ENCODE measurements at places on chromosomes 6 and 20.

DNA sequence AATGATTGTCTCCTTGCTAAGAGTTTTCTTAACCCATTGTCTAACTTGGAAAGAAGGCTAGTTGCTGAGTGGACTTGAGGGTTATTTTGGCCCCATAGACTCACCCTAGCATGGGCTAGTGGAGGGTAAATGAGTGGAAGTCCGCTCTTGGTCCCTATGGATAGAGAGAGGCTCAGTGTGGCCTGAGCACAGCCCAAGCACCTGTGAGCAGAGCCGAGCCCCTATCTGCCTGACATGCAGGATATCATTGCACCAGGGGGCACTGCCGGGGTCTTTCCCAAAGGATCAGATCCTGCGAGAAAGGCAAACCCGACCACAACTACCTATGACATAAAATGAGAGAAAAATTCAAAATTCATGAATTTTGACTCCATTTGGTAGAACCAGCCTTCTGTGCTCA, 70.6 kb upstream of the GGTLC1 start:
- no peak for DNase-seq

GRCh38 chr6:1610497-1611321, 994 bp downstream of the FOXC1 start:
- no peak for DNase-seq

DNA sequence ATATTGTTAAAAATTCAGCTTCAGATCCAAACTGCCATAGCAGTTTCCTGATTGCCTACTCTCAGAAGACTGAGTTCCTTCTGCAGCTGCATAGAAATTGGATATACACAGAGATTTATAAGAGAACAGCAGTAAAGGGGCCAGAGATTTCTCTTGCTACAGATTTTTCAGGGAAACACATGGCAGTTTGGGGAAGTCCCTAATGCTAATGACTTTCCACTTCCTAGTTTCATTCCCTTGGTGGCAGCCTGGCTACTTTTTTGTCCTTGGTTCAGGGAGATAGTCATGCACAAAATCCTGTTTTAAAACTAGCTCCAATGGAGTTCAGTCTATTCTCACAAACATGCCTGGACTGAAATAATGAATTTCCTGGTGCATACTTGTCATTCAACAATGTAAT, 125.3 kb upstream of the PLCB4 start:
- no peak for DNase-seq

DNA sequence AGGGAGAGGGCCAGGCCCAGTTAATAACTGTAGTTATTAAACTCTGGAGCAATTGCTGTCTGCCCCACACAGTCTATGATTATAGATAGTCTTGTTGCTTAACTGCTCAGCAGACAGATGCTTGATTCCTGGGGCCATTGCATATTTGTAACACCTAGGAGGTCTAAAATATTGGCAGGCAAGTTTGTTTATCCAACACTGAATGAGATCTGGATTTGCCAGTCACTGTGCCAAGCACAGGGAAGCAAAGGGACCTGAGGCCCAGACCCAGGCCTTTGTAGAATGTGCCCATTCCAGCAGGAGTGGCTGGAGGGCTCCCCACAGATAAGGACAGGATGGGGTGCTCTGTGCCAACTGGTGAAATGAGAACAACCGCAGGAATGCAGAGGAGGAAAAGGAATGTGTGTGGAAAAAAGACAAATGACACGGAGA, 17.6 kb upstream of the ENTPD6 start:
- no peak for DNase-seq

DNA sequence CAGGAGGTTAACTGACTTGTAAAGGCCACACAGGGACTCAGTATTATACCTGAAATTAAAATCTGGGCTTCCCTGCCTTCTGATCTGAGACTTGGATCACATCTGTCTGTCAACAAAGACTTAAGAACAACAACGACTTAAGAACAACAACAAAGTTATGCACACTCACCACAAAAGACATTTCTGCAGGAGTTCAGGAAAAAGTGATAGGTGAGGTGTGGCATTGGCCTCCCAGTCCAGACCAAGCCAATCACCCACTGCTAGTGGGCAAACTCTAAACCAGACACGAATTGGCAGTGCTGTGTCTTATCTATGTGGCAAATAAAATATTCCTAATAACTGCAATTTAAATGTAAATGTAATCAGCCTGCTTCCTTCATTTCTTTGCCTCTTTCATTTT, 61.3 kb downstream of the PRDM1 start:
- no peak for DNase-seq

DNA sequence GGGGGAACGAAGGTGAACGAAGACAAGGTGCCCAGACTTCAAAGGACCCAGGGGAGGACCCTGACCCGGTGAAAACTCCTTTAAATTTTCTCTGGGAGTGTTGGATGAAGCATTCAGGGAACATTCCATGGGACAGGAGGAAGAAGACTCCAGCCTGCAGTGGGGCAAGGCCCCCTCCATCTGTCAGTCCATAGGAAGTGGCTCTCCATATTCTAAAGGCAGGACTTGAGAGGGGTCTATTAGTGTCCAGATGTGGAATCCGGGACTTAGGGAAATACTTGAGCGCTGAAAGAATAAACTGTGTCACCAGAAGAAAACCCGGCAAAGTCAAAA, 3.2 kb upstream of the BPIFA2 start:
- no peak for DNase-seq

GRCh38 chr6:87908978-87909811, 138.4 kb upstream of the SPACA1 start:
- DNase-seq: no peak

- DNase-seq: no peak
Measured at GRCh38 chr20:61371501-61372136, 119.6 kb downstream of the CDH4 start.

- no peak for DNase-seq
Measured at GRCh38 chr20:48957533-48957932, 36.0 kb downstream of the ARFGEF2 start.

DNA sequence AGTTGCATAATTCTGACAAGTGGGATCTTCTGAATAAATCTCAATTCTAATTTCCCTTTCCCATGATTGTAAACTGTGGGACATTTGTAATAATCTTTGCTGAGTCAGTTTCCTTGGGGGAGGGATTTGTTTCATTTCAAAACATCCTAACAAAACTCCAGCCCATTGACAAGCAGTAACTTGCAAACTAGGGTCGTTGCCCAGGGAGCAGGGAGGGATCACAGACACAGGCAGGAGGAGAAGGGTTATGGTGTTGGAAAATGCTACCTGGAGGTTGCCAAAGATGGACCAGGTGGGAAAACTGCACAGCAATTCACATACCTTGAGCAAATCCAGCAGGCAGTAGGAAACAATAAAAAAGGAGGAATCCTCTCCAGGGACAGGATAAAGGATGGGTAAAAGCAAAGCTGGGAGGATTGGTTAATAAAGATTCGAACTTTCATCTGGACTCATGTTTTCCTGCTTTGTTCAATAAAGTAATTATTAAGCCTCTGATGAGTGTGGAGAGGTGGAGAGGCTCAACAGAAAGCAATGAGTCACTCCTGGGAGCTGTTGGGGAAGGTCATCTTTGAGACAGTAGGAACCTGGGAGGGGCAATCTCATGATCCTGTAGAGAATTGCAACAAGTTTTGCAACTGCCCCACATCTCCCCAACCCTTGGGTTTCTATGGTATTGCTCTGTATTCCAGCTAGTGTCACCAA, 87.3 kb upstream of the AKIRIN2 start:
- DNase-seq: peak; percentile 15

DNA sequence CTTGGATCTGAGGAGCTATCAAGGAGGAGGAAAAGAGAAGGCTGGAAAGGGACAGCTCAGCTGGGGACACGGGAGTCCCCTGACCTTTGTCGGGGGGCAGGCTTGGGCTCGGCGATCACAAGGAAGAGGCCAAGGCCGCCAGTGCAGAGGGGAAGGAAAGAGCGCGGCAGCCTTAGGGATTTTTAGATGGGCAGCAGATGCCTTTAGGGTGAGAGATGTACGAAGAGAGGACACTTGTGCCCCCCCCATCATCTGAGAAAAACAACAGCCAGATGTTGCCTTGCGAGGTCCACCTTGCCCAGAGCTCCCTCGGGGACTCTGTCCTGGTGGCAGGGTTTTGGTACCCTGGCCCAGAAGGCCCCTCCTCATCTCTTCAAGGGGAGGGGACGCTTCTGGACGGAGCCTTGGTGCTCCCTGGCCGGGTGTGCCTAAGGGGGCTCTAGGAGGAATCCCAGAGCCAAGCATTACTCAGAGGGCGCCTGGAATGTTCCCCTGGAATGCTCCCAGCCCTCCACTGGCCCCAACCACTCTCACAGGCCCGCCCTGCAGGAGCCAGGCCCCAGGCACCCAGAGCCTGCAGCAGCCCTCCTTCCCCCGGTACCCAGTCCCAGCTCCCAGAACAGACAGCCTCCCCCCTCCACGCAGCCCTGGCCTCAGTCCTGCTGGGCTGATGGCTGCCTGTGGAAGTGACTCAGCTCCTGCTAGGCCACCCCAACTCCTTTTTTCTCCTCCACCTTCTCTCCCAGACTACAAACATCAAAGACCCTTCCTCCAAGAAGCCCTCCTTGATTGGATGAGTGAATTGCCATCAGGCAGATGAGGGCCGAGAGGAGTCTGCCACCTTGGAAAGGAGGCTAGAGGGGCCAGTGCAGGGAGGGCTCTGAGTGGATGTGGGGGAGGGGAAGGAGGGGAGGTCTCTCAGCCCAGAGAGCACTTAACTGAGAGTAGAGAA, 1.8 kb downstream of the ADAM33 start:
- DNase-seq: no peak

DNA sequence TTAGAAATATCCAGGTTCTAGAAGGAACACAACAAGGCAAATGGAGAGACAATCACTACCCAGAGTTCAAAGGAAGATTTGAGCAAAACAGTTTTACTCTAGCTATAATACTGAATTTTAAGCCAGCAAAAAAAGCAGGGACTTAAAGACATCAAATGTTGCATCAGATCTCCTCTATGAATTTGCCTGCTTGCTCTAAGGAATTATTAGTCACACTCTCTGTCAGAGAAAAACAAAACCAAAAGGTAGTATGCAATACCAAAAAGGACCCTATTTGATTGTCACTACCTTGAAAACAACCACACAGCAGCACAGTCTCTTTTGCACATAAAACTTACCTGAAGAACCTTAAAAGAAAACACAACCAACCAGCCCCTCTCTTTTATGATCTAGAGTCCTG, 46.3 kb downstream of the BTBD9 start:
- DNase-seq: no peak

- peak; percentile 42 for DNase-seq
Measured at GRCh38 chr20:3686867-3687321, 5.1 kb upstream of the ADAM33 start.

GRCh38 chr6:7546896-7547295, 5.4 kb downstream of the DSP start:
- DNase-seq: no peak

- no peak for DNase-seq
Measured at GRCh38 chr20:13283869-13284829, 63.1 kb downstream of the ISM1 start.

DNA sequence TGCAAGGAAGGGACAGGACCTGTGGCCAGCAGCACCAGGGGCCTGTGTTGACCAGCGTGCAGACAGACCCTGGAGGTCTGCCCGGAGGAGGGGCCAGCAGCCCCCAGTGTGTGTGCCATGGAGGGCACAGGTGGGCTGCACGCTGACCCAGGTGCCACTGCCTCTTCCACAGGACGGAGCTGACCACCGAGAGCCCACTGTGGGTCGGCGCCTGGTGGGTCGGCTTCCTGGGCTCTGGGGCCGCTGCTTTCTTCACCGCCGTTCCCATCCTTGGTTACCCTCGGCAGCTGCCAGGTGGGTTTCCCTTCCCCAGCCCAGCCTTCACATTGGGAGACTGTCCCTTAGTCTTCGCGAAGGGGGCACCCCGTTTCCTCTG, 17.9 kb downstream of the SLCO4A1 start:
- DNase-seq: no peak

GRCh38 chr20:59378396-59378795, 78.0 kb downstream of the EDN3 start:
- DNase-seq: no peak

DNA sequence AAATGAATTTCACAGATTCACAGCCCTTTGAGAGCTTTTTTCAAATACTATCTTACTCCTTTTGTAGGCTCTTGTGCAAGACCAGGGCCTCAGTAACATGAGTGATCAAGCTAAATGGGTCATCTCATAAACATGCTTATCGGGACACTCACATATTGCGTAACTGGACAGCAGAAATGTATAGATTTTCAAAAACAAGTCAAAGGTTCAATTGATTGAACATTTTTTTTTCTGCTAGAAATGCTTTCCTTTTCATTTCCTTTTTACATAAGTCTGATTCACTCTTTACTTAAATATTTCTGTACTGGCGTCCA, 8.7 kb upstream of the SALL4 start:
- DNase-seq: no peak

- DNase-seq: no peak
Measured at GRCh38 chr6:49072885-49073620, 390.0 kb downstream of the MMUT start.

GRCh38 chr20:58712806-58713731, 20.5 kb downstream of the NPEPL1 start:
- DNase-seq: no peak

- DNase-seq: no peak
Measured at GRCh38 chr20:62581308-62581707, 61.0 kb upstream of the SLCO4A1 start.

DNA sequence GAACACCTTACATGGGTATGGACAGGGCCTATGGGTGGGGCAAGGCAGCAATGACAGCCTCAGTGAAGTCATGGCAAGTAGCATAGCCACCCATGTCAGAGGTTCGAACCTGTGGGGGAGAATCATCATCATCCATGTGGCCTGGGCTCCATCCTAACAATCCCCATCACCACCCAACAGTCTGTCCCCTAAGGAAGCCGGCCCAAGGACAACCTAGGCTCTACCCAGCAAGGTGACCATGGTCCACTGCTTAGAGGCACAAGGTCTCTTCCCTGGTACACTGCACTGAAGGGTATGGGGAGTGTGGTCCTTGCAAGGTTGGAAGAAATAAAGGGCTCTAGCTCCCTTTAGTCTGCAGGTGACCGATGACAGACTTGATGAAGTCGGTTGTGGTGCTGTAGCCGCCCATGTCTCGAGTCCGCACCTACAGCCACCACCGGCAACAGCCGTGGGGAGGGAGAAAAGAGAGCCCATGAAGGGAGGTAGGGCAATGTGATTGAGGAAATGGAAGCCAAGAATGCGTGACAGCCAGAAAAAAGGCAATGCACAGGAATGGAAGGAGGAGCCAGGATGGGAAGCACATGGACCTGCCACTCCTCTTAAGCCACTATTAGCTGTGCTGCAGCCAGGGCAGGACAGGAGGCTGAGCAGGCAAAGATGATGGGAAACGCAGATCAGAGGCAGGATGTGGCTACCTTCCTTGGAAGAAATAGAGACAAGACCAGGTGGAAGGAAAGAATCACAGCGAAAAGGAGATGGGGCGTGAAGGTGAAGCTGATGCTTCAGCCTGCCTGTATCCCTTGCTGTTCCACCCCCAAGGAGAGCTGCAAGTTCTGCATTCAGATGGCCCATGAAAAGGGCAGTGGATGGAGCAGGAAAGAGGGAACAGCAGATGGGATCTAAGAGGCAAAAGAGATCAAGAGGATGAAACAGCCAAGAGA, 5.3 kb downstream of the IDH3B start:
- DNase-seq: no peak

DNA sequence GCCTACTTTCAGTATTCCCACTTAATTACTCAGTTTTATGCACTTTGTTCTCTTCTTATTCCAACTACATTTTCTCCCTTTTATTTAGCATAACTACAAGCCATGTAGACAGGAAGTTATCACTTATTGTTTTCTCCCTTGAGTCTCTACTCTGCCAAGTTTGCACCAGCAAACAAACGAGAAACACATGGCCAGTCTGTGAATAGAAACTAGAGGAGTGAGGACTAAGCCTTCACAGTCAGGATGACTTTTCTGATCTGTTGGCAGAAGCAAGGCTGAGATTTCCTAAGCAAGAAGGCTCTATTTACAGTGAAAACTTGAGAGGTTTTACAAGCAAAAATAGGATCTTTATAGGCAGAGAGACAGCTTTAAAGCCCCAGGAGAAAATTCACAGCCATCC, 69.8 kb upstream of the TINAG start:
- no peak for DNase-seq
